ENCODE measurements at places on chromosomes 5 and 9.

DNA sequence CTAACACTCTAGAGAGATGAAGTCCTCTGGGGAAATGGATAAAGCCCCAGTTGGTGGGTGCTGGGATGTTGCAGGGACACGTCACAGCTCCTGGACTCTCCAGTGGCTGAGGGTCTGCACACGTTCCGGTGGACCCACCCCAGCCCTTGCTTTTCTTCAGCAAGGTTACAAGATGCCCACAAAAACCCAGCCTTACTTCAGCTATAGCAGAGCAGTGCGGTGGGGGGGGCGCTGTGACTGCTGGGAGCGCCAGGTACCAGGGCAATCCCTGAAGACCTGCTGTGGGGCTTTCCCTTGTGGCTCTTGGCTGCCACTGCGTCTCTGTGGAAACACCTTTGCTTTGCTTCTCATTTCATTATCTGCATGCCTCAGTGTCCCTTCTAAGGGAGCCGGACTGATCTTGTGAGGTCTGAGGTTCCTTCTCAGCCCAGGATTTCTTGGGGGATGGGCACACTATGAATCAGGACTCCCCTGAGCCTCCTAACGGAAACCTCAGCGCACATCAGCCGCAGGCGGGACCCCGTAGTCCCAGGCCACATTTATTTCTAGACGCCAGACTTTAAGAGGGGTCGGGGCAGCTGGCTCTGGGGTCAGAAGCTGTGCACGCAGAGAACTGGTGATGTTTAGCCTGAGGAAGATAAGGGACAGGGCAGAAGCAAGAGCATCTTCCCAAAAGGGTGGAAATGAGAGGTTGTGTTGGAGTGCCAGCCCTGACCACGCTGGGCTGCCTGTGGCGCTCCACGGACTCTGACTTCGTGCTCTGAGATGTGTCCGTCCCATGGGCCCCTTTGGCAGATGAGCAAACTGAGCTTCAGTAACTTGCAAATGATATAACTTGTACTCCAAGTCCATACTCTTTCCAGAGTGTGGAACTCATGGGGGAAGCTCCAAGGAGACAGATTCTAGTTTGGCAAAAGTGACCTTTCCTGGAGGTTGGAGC is 106.8 kb downstream of the WNK2 start:
- DNase-seq, result no peak
- H3K4me1 ChIP-seq, result peaks cover 27% of the 10 kb centered on the region
- no peak overlapping the region for H3K27ac ChIP-seq
- H3K36me3 ChIP-seq, result no peaks in the 10 kb centered on the region
- H3K4me3 ChIP-seq, result no peak overlapping the region

DNA sequence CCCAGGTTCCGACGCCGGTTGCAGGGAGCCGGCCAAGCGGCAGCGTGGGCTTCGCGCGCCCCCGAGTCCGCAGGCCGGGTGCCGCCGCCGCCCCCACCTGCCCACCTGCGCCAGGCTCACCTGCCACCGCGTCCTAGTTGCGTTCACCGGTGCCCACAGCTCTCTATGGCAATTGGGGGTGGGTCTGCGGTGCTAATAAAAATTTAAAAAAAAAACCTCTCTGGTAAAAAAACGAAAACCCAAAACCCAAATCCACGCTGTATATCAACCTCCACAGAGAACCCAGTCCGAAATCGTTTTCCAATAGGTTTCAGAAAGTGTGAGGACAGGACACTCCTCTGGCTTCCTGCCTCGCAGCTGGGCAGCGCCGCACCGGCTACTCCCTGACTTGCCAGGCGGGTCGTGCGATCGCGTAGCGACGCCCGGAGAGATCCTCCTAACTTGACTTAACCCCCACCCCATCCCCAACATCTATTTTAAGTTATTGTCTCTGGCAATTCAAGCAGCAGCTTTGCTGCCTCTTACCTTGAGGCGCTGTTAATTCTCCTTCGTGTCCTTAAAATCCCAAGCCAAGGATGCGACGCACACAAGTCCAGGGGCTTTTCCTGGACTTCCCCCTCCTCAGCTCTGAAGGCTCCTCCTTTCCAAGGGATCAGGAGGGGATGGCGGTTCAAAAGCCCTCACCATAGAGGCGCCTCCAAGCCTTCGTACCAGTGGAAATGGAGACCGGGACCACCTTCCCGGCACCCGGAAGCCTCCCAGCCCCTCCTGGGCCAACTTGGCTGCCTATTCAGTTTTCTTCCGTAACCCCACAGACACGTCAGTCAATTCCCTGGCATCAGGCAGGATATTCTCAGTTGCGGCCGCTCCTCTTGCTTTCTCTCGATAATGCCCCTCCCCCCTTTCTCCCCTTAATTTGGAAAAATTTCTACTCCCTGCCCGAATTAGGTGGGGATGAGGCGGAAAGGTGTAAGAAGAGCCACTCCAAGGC is 1639.4 kb upstream of the C9orf72 start:
- H3K27me3 ChIP-seq, result peaks cover 21% of the 10 kb centered on the region
- peak overlapping the region; percentile 64 for H3K4me3 ChIP-seq
- DNase-seq, result no peak
- no peak overlapping the region for H3K27ac ChIP-seq
- no peaks in the 10 kb centered on the region for H3K36me3 ChIP-seq

GRCh38 chr9:135491764-135492163 is 8.7 kb upstream of the MRPS2 start:
- no peaks in the 10 kb centered on the region for H3K27me3 ChIP-seq
- H3K4me3 ChIP-seq, result no peak overlapping the region
- no peak overlapping the region for H3K27ac ChIP-seq

GRCh38 chr9:121021301-121021700 is 28.8 kb downstream of the C5 start:
- H3K27ac ChIP-seq, result no peak overlapping the region
- H3K27me3 ChIP-seq, result no peaks in the 10 kb centered on the region
- H3K36me3 ChIP-seq, result peaks cover 14% of the 10 kb centered on the region
- no peak overlapping the region for H3K4me3 ChIP-seq
- DNase-seq, result no peak

DNA sequence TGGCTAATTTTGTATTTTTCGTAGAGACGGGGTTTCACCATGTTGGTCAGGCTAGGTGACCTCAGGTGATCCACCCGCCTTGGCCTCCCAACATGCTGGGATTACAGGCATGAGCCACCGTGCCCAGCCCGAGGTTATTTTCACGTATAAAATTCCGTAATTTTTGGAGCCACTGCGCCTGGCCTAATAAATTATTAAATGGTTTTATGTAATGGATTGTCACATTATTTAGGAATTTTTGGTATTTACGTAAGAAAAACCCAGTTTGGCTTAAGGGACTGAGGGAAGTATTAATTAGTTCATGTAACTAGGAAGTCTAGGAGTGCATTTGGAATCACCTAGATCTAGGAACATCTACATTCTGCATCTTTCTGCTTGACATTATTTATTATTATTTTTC is 8.3 kb downstream of the GLE1 start:
- peaks cover 17% of the 10 kb centered on the region for H3K36me3 ChIP-seq
- no peak overlapping the region for H3K27ac ChIP-seq
- DNase-seq, result no peak
- no peaks in the 10 kb centered on the region for H3K27me3 ChIP-seq

DNA sequence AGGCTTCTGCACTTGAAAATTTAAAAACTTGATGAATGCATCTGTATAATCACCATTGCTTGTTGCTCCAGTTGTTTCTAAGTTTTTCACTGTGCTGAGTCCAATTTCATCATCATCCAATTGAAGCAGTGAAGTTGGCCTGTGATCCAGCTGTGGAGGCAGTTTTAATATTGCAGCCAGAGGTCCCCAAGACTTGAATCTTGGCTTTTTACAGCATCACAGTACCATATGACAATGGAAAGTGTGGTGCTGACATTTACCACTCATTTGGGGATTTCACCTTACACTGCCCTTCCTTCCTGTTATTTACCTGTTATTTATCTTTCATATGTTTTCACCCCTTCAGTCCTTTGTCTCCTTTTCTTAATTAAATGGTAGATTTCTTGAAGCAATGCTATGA is 76.2 kb upstream of the SPIN1 start:
- no peaks in the 10 kb centered on the region for H3K4me1 ChIP-seq
- H3K27me3 ChIP-seq, result peaks cover 6% of the 10 kb centered on the region
- H3K36me3 ChIP-seq, result no peaks in the 10 kb centered on the region
- H3K4me3 ChIP-seq, result no peak overlapping the region

DNA sequence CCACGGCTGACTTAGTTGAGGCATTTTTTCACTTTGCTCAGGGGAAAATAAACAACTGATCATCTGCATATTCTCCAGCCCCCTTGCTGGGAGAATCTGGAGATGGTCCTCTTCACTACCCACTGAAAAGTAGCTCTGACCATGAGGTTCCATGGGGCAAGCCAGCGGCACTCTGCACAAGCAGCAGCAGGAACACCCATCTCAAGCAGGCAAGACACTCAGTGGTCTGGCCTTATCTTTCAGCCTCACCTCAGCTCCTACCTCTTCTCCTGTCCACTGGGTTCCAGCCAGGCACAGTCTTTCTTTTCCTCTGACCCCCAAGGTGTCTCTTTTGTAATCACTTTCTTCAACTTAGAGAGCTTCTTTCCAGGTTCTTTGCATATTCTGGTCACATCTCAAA is 280.8 kb upstream of the GRIA1 start:
- no peak for DNase-seq
- no peaks in the 10 kb centered on the region for H3K27me3 ChIP-seq
- no peak overlapping the region for H3K4me3 ChIP-seq
- H3K27ac ChIP-seq, result no peak overlapping the region
